ENCODE measurements at places on chromosomes 1 and 21. TPM values are rescaled to one million over a fixed set of nuclear protein-coding genes. Genes with fewer than 3 reads are reported as not detected.

DNA sequence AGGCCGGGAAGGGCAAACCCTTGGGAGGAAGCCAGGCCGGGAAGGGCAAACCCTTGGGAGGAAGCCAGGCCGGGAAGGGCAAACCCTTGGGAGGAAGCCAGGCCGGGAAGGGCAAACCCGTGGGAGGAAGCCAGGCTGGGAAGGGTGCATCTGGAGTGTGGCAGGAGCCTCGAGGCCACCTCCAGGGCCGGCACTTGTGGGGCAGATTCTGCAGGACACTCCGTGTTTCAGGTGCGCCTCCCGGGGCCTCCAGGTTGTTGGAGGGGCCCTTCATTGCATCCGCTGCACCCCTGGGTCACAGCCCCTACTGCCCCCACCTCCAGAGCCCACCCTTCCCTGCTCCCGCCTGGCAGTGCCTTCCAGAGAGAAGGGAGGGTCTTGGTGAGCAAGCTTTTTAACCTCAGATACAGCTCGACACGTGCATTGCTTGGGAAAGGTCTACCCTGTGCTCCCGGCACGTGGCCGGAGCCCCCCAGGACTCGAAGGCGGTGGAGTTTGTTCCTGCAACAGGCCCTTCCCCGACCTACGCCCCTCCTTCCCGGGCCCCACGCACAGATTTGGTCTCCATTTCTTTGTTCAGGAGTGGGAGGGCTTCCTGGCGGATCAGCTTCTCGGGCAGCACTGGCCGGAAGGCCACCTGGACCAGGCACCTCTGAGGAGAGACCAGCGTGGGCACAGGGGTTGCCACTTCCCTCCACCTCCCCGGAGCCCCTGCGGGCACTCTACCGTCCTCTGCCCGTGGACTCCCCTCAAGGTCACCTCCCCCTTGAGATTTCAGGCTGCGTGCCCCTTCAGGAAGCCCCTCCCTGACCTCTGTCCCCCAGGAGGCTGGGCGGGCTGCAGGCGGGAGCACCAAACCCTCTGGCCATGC lies 9.4 kb upstream of the TMEM52 start:
- no peaks in the 10 kb centered on the region for H3K27me3 ChIP-seq
- no peaks in the 10 kb centered on the region for H3K36me3 ChIP-seq
- H3K4me1 ChIP-seq = no peaks in the 10 kb centered on the region
- no peak for DNase-seq
- no peak overlapping the region for H3K27ac ChIP-seq

- peaks cover 5% of the 10 kb centered on the region for H3K27me3 ChIP-seq
- no peak for DNase-seq
- peak overlapping the region; percentile 79 for H3K27ac ChIP-seq
- no peak overlapping the region for H3K4me3 ChIP-seq
Measured at GRCh38 chr1:43048601-43049011, 89.9 kb upstream of the SLC2A1 start.

- H3K36me3 ChIP-seq = no peaks in the 10 kb centered on the region
- DNase-seq = no peak
- H3K4me3 ChIP-seq = no peak overlapping the region
- H3K4me1 ChIP-seq = no peaks in the 10 kb centered on the region
- H3K27me3 ChIP-seq = no peaks in the 10 kb centered on the region
Measured at GRCh38 chr1:166136699-166137401, 30.0 kb downstream of the FAM78B start.

The SYT11 gene
- total RNA-seq = 1.4 TPM

The LHX8 gene
- 1.3 TPM for total RNA-seq

DNA sequence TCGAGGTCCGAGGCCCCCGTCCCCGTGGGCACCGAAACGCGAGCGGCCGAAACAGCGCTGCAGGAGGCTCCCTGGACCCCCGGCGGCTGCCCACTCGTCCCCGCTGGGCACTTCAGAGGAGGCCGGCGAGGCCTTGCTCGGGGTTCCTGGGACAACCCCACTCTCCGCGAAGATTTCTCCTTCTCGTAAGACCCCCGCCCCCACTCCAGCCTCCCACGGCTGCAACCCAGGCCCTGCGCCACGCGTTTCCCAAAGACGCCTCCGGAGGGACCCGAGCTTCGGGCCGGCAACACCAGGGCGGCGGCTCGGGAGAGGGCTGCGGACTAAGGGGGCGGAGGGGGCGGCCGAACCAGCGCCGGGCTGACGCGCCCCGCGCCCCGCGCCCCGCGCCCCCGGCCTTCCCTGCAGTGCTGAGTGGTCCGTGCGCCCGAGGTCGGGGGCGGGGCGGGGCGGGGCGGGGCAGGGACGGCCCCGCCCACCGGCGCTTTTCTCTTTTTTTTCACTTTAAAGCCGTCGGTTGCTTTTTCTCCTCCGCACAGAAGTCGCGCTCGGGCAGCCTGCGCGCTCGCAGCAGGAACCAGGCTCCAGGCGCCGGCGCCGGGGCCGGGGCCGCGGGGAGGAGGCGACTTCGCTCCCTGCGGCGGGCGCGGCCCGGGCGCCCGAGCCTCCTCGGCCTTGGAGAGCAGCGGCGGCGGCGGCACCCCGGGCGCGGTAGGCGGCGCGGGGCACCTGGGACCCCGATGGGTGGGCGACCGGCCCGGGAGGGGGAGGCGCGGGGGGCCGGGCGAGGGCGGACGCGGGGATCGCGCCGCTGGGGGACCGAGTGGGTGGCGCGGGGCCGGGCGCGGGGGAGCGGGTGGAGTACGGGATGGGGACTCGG lies at the start of gene SPSB1:
Gene SPSB1 (plus strand): TSS at position 534 of the 880 bp plus-strand sequence. CDS start 62,998 bp downstream, outside the sequence.
- peaks cover 72% of the 10 kb centered on the region for H3K4me1 ChIP-seq
- H3K36me3 ChIP-seq = no peaks in the 10 kb centered on the region
- no peak for DNase-seq
- peak within 1 kb of the TSS; percentile 87 for H3K4me3 ChIP-seq

- H3K27me3 ChIP-seq = peaks cover 3% of the 10 kb centered on the region
- H3K27ac ChIP-seq = peak overlapping the region; percentile 64
- DNase-seq = no peak
- no peak overlapping the region for H3K4me3 ChIP-seq
Measured at GRCh38 chr1:34415140-34415539, 238.4 kb downstream of the C1orf94 start.

GRCh38 chr1:21129407-21129806 lies 47.3 kb downstream of the EIF4G3 start:
- H3K4me1 ChIP-seq = no peaks in the 10 kb centered on the region
- no peak overlapping the region for H3K4me3 ChIP-seq
- no peaks in the 10 kb centered on the region for H3K36me3 ChIP-seq
- no peaks in the 10 kb centered on the region for H3K27me3 ChIP-seq

The SWT1 gene
- 4.2 TPM for total RNA-seq

DNA sequence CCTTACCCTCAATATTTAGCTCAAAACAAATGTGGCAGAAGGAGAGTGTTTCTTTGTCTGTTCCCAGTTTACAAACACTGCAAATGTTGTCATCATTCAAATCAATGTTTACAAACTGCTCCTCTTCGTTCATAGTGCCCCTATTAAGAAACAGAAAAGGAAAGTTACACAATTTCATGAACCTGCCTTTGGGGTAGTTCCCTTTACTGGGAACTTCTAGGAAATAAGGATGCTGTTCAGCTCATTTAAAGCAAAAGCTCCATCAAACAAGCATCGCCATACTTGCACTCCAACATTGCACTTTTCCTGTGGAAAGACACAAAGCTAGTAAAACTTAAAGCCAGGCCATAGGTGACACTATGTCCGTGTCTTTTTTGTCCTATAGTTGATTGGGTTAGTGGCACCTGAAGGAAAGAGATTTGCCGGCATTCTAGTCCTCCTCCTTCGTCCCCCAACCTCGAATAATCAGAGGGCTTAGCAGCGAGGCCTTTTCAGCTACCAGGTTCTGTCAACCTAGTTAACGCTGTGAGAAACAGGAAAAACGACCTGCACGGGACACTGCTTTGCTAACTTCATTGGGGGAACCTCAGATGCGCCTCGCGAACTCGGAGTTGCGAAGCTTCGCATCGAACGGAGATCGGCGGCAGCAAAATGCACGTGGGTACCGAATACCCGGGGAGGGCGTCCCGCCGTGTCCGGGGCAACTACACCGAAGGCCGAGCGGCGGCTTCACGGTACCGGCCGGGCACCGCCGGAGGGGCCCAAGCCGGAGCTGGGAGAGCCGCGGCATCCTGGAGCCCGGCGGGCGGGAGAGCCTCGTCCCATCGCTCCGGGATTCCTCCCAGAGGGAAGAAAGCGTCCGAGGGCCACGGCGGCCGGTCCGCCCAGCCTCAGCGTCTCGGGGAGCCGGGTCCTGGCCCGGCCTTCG lies 706 bp downstream of the C21orf91 start:
- H3K27me3 ChIP-seq = no peaks in the 10 kb centered on the region
- peaks cover 17% of the 10 kb centered on the region for H3K4me1 ChIP-seq
- no peaks in the 10 kb centered on the region for H3K36me3 ChIP-seq
- DNase-seq = no peak
- H3K4me3 ChIP-seq = peak overlapping the region; percentile 92

- no peak overlapping the region for H3K4me3 ChIP-seq
- no peak overlapping the region for H3K27ac ChIP-seq
- no peak for DNase-seq
- no peaks in the 10 kb centered on the region for H3K36me3 ChIP-seq
- no peaks in the 10 kb centered on the region for H3K4me1 ChIP-seq
Measured at GRCh38 chr1:63908016-63908415, 134.2 kb downstream of the ROR1 start.

DNA sequence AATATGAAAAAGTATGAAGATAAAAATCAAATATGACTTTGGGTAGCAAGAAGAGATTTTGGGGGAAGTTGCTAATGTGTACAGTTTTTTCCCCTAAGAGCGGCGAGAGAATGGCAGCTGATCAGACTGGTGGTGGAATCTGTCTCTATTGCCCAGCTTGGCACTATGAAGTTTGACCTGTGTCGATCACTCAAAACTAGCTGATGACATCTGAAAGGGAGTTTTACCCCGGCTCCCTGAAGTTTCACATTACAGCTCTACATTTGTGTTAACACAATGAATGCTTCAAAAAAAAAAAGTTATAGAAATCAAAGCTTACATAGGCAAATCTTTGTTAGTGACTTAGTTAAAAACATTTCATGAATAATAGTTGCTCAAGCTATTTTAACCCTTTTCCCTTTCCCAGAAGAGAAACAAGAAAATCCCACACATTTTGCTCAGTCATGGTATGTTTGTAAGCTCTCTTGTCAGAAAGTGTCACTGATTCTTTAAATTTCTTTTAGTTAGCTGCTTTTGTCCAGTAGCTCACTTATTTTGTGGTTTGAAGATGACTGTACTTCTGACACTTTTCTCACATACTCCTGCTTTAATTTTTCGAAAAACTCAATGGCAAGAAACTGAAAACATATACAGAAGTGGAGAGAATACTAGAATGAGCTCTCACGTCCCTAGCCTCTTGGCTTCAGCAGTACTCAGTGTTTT lies 41.3 kb downstream of the DYRK1A start:
- no peaks in the 10 kb centered on the region for H3K27me3 ChIP-seq
- H3K27ac ChIP-seq = no peak overlapping the region
- H3K36me3 ChIP-seq = no peaks in the 10 kb centered on the region
- H3K4me3 ChIP-seq = no peak overlapping the region

GRCh38 chr1:37147906-37148305 lies 113.6 kb upstream of the GRIK3 start:
- no peak for DNase-seq
- no peaks in the 10 kb centered on the region for H3K4me1 ChIP-seq
- no peak overlapping the region for H3K4me3 ChIP-seq
- H3K36me3 ChIP-seq = no peaks in the 10 kb centered on the region
- H3K27ac ChIP-seq = no peak overlapping the region

The SERINC2 gene
- total RNA-seq = 67.3 TPM

The CDC14A gene
- 8.6 TPM for total RNA-seq

DNA sequence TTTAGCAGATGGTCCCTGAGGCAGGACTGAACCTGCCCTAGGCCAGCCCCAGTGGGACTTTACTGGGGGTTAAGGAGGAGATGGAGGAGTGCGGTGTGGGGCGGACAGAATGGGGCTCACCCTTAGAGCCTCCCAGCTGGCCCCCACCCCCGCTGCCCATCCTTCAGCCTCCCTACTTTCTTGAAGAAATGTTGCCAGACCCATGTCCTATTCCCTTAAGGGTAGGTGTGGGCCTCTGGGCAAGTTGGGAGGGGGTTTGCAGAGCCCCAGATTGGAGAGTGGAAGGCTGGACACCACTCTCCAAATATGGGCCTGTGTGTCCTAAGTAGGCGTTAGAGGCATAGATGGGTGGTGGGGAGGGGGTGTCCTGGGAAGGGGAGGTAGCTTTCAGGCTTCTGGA lies 19.2 kb upstream of the EPS8L3 start:
- H3K4me1 ChIP-seq = peaks cover 9% of the 10 kb centered on the region
- no peak for DNase-seq
- no peaks in the 10 kb centered on the region for H3K27me3 ChIP-seq
- peak overlapping the region; percentile 76 for H3K27ac ChIP-seq

DNA sequence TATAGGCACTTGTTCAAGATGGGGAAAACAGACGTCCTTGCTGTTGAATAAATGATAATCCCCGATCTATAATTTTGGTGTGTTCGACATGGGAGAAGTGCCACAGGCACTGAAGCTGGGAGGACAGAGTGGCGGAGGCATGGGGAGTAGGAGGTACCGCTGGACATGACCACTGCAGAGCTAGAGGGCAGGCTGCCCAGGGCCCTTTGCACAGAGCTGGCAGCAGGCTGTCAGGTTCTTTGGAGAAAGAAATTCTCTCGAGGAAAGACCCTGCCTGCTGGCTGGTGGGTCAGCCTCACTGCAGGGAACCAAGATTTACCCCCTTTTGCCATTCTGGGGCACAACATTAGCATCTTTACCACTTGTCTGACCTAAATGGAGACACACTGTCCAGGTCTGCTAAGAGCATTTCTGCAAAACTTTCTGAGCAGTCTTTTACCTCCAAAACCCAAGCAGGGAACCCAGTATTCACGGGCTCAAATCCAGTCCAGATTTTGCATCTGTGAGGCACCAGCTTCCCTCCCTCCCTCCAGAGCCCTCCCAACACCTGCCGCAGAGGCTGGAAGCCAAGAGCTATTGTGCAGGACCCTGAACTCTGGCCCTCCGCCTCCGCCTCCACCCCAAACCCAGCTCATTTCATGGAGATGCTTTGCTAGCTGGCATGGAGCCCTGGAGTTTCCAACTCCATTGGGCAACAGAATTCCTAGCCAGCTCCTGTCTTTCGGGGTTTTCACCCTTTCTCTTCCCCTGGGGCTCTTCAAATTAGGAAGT lies 142.3 kb downstream of the PLXNA2 start:
- H3K36me3 ChIP-seq = peaks cover 2% of the 10 kb centered on the region
- peaks cover 12% of the 10 kb centered on the region for H3K4me1 ChIP-seq
- no peaks in the 10 kb centered on the region for H3K27me3 ChIP-seq
- no peak for DNase-seq
- H3K27ac ChIP-seq = no peak overlapping the region
- H3K4me3 ChIP-seq = no peak overlapping the region

DNA sequence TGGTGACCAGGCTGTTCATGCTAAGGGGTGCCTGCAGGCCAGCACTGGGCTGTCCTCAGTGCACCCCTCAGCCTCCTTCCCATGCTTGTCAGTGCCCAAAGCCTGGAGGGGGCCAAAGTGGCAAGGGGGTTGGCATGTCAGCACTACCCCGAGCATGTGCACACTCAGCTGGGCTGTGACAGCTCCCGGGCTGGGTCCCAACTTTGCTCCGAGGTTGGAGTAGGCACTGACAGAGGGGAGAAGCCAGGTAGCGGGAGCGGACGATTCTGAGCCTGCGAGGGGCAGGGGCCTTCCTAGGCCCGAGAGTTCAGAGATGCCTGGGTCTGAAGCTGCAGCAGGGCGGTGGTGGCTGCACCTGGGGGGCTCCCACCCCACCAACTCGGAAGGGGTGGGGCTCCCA lies 119.0 kb downstream of the MAST2 start:
- no peak overlapping the region for H3K27ac ChIP-seq
- H3K4me1 ChIP-seq = peaks cover 9% of the 10 kb centered on the region
- H3K27me3 ChIP-seq = no peaks in the 10 kb centered on the region
- no peak for DNase-seq

The AQP10 gene
- not detected for total RNA-seq

The GUCA2B gene
- total RNA-seq = not detected

The RGS18 gene
- total RNA-seq = 4.6 TPM

The FCAMR gene
- not detected for total RNA-seq

The CDK18 gene
- total RNA-seq = 5.5 TPM

All from esophagus squamous epithelium (tissue), 5 donors.